ENCODE measurements at places on chromosomes 3 and 15. TPM values are rescaled to one million over a fixed set of nuclear protein-coding genes. Genes with fewer than 3 reads are reported as not detected.
A peak's percentile ranks its signal among the peaks of the same experiment; 100 is the strongest.

The CDC25A gene
- 0.94 TPM for total RNA-seq

The IFT122 gene
- 43.4 TPM for total RNA-seq

- DNase-seq = no peak
Observed at GRCh38 chr3:45100981-45101407, 45.2 kb downstream of the CDCP1 start.

GRCh38 chr15:74613953-74614743 lies 1.5 kb upstream of the CLK3 start:
- no peak for DNase-seq

The SCG3 gene
- total RNA-seq = not detected

DNA sequence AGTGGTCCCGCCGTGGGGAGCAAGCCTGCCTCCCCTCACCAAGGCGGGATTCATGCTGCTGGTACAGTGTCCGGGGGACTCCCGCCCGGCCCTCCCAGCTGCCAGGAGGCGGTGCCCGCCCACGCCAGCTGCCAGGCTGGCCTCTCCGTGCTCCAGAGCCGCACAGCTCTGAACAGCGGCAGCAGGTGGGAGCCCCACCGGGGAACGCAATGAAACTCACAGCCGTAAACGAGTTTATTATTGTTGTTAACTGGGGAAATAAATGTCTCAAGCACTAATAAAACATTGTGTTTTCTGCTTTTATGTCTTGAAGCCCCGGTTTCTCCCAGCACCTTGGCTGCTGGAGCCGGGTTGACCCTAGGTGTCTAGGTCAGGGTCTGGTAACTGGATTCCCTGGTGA lies 317.7 kb upstream of the TLE3 start:
- no peak for DNase-seq

The JMJD7 gene
- 8.8 TPM for total RNA-seq

The ATP1B3 gene
- total RNA-seq = 117 TPM

The MORC1 gene
- total RNA-seq = not detected

DNA sequence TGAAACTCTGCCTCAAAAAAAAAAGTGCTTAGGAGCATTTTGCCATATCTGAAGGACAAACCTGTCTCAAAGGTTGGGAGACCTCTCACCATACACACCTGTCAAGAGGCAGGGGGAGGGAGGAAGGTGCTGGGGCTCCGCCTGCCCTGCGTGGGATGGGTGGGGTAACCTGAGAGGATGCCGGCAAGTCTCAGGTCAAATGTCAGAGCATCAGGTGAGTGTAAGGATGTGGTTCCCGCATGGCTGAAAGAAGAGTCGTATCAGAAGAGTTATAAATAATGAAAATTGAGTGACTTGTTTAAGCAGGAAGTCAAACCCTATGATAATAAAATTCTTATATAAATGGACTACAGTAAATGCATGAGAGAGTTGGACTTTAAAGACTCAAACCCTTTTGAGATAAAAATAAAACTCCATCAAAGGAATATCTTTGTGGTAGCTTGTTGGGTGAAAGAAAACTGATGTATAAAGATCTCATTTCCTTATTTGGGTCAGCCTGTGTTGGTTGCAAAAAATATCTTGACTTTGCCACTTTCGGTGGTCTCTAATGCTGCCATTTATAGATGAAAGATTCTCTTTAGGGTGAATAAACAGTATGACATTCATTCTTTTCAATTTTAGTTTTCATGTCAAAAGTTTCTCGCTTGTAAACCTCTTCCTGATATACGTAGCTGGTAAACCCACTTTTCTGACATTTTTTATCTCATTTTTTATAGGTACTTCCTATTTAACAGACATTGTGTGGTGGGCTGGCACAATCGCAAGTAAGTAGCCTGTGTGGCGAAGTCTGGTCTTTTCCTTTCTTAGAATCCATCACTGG lies 23.8 kb downstream of the NIPA1 start:
- no peak for DNase-seq

DNA sequence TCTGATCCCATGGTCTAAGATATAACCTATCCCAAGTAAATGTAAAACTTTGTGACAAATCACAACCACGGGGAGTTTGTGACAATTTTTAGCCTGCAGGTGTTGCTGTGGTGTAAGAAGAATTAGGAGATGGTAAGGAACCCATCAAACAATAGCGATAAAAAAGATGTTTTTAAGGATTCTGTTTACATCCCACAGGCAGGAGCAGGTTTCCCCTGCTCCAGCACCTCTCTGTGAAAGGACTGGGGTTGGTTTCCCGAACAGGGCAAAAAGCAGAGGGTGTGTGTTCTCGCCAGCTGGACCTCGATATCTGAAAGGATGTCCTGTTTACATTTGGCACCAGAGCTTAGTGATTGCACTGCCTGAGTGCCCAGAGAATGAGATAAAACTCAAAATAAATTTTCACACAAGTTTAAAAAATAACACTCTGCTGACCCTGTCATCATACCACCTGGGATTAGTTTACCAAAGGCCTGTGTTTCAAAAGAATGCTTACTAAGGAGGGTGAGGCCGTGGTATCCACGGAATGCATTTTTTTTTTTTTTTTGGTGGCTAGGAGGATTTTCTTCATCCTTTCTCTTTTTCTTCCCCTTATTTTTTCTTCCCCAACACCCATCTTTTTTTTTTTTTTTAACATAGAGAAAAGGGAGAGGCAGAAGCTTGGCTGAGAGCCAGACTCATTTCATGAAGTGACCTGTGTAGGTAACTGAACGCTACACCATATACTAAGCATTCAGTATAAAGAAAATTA lies 151.8 kb upstream of the DPH6 start:
- DNase-seq = peak; percentile 55

The AMIGO3 gene
- total RNA-seq = 0.09 TPM

DNA sequence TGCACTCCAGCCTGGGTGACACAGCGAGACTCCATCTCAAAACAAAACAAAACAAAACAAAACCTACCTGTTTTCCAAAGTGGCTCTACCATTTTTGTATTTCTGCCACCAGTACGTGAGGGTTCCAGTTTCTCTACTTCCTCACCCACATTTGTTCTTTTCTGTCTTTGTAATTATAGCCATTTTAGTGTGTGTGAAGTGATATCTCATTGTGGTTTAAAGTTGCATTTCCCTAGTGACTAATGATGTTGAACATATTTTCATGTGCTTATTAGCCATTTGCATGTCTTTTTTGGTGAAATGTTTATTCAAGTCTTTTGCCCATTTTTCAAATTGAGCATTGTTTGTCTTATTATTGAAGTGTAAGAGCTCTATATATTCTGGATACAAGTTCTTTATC lies 50.7 kb downstream of the TRA2B start:
- no peak for DNase-seq

The SLC28A2 gene
- total RNA-seq = not detected

- DNase-seq = no peak
Observed at GRCh38 chr15:23762026-23762425, 74.9 kb upstream of the NDN start.

DNA sequence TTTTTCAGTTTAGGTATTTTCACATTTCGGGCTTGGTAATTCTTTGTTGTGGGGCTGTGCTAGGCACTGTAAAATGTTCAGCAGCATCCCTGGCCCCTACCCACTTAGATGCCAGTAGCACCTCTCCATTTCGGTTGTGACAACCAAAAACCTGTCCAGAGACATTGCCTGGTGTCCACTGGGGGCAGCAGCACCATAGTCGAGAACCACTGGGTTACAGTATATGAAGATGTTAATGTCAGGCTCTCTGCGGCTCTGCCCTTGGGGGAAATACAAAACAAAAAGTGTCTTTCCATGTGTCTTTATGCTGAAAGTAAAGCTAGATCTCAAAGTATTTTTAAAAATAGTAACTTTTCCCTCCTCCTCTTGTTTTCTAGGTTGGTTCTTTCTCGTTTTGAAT lies 177.2 kb downstream of the ITPR1 start:
- no peak for DNase-seq

The SLC7A14 gene
- 0.03 TPM for total RNA-seq

- no peak for DNase-seq
Observed at GRCh38 chr15:68679161-68679560, 100.4 kb downstream of the CORO2B start.

- no peak for DNase-seq
Observed at GRCh38 chr3:189584645-189585044, 46.5 kb upstream of the TP63 start.

DNA sequence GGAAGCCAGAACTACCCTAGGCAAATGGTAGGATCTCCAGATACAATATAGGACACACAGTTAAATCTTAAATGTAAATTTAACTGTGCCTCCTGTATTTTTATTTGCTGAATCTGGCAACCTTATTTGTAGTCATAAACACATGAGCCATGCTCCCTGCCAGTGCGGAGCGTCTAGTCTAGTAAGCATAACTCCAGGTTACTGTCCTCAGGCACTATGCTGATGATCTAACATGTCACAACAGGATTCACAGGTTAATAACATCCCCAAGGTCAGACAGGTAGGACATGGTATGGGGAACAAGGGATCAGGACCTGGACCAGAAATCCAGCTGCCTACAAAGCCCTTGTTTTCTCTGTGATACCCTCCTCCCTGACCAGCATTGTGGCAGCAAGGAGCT lies 305.1 kb downstream of the CACNA2D3 start:
- DNase-seq = no peak

The ZDHHC23 gene
- total RNA-seq = 2.2 TPM

GRCh38 chr3:69819282-69819681 lies 80.0 kb downstream of the MITF start:
- no peak for DNase-seq

DNA sequence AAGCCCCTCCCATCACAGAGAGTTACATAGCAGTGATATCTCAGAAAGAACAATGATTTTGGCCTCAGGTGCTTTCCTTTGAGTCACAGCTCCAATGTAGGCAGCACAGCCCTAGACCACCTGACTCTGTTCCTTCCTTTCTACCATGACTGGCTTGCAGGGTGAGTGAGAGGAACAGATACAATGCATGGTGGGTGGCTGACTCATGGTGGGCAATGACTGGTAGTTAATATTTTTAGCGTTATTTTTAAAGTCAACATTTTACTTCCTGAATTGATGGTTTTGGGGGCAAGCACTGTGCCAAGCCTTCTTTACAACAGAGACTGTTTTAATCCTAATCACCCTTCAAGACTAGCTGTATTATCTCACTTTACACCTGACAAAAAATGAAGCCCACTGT lies 32.8 kb upstream of the ST3GAL6 start:
- no peak for DNase-seq

- DNase-seq = no peak
Observed at GRCh38 chr3:140128631-140129030, 193.6 kb downstream of the CLSTN2 start.

GRCh38 chr3:40321818-40322217 lies 12.3 kb downstream of the EIF1B start:
- DNase-seq = no peak

GRCh38 chr3:125039131-125040100 lies 16.4 kb downstream of the HEG1 start:
- no peak for DNase-seq

- DNase-seq = no peak
Observed at GRCh38 chr15:48632651-48633050, 12.9 kb downstream of the FBN1 start.

The XYLB gene
- 1.6 TPM for total RNA-seq

GRCh38 chr15:95994418-95994817 lies 336.1 kb upstream of the NR2F2 start:
- no peak for DNase-seq

The TAGLN3 gene
- not detected for total RNA-seq

DNA sequence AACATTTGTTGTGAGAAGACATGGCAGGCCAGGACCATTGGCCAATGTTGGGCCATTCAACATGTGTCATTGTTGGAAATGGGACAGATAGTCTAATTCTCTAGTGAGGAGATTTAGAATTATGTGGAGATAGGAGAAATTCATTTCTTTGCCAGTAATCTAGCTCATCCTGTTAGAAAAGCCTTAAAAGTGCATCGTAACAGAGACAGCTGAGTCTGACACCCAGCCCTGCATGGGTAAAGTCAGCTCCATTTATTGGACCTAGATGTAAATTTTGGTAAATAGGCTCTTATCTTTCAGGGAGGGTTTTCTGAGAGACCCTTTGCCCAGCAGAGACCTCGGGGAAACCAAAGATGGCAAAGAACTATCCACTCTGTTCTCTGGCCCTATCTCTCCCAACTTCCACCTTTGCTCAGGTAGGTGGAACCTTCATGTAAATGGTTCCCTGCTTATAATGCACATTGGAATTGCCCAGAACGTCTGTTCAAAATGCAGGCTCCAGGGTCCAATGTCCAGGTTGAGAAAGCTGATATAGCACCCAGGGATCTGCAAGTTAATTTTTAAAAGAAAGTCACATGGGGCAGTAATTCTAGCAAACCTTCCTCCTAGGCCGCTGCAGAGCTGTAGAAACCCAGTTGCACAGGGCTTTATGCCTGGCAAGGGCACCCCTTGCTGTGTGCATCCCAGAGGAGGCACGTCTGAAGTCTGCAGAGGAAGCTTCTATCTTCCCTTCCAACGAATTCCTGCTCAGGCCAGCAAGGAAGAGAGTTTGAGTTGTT lies 365.9 kb upstream of the PROK2 start:
- no peak for DNase-seq

DNA sequence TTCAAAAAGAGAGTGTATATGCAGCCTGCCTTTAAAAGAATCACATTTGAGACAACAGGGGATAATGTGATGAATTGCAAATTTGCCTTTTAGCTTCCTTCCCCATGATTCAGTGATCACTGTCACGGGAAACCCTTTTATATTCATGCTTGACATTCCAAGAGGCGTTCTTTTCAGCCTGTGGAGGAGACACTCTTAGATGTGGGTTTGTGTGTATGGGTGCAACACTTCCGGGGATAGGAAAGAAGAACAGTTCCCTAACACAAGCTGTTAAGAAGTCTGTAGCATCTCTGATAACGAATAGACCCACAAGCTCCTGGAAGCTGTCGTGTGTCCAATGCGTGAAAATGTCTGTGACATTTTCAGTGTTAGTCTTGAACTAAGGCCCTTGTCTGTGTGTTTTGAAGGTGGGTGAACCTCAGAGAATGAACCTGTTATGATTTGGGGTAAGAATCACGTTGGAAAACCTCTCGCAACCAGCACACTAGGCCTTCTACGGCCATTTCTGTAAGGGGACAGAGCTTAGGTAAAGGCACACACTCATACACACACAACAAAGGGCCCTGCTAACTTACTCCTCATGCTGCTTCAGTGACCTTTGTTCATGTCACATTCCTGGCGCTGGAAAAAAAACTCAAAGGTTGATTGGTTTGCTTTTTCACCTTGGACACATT lies 229.2 kb upstream of the ST8SIA2 start:
- no peak for DNase-seq

DNA sequence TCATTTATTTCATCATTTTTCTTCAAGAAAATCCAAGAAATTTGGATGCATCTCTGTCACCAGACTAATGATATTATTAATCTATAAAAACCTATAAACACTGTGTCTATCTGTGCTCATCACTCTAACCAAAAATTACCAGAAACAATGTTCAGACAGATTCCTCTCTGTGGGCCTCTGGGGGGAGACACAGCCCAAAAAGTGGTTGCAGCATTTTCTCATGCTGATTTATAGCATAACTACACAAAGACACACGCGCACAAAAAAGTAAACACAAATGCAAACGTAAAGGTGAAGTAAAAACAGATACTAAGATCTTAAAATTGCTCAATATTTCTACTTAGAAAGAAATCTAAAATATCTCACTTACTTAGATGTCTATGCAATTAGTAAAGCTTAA lies 976.0 kb downstream of the GBE1 start:
- no peak for DNase-seq
